ENCODE measurements at places on chromosomes 16 and 17.

DNA sequence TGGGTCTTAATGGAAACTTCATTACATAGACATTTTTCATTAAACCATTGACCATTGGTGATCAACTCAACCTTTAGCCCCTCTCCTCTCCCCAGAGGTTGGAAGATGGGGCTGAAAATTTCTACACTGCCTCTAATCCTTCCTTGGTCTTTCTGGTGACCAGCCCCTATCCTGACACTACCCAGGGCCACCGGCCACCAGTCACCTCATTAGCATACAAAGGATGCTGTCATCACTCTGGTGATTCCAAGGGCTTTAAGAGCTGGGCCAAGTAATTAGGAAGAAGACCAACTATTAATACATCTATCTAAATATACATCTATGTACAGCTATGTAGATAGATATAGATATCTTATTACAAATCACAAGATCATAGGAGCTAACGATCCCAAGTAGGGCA lies 111.2 kb upstream of the IRX6 start:
- DNase-seq, result no peak
- H3K36me3 ChIP-seq, result no peaks in the 10 kb centered on the region
- H3K27ac ChIP-seq, result no peak overlapping the region

- DNase-seq, result peak; percentile 75
- peaks cover 7% of the 10 kb centered on the region for H3K27me3 ChIP-seq
- H3K36me3 ChIP-seq, result no peaks in the 10 kb centered on the region
Measured at GRCh38 chr17:48012151-48012520, 25.5 kb downstream of the COPZ2 start.

DNA sequence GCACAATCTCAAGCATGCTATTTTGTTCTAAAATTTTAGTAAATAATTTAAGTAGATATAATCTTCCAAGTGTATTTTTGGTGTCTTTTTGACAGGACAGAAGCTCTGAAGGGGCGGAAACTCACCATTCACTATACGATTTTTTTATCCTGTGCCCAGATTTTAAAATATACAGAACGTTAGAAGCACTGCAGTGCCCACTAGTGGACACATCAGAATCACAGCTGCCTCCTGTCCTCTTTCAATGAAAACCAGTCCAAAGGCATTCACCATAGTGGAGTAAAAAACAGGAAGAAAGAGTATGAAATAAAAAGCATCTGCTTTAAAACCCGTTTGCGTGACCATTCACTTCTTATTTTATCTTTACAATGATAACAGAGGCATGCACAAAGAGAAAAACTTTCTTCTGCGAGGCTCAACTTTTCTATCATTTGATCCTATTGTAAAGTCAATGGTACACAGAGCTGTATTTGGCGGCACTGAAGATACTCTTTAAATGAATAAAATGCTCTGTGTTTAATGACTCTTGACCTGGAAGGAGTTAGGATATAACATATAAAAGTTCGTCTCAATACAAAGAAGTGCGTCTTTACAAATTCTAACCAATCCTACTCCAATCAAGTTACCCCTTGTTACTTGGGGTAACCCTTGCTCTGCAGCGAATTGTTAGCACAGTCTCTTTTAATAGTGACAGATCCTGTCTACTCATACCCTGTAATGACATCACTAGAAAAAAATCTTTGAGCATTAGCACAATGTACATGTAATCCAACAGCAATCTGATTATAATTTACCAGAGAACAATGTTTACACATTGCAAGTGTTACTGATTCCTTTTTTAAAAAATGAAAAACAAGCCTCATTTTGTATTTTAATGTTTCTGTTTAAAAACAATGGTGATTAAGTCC lies 339.8 kb upstream of the PSMD7 start:
- DNase-seq, result no peak
- no peak overlapping the region for H3K4me3 ChIP-seq

- no peaks in the 10 kb centered on the region for H3K27me3 ChIP-seq
- no peak for DNase-seq
- no peak overlapping the region for H3K27ac ChIP-seq
- H3K36me3 ChIP-seq, result no peaks in the 10 kb centered on the region
Measured at GRCh38 chr16:77299395-77299794, 100.2 kb downstream of the SYCE1L start.

DNA sequence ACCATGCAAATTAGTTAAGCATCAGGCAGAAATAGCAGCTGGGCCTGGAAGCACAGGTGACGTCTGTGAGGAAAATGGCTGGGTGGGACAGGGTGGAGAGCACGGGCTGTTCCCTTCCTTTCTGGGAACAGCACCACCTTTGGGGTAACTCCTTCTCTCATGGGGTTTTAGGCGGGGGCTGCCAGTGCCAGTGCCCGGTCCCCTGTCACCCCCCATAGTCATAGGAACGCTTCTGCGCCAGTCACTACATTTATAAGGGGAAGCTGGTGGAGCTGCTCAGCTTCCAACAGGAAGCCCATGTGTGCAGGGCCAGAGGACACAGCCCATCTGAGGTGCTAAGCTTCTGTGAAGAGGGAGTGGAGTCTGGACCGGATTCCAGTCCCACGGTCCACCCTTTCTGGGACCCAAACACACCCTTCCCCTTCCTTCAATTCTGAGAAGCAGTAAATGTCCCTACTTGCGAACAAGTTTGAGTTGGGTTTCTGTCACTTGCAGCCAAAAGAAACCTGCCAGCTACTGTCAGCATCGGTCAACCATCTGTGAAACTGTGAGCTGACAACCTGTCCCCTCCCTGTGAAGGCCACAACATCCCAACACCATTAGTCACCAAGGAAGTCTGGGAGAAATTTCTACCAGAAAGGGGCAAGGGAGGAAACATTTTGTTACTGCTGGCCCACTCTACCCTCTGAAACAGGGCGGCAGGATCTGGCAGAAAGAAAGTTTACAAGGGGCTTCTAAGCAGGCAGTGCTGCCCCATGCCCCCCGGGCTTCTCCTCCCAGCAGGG lies 86.0 kb upstream of the AMZ2 start:
- no peaks in the 10 kb centered on the region for H3K4me1 ChIP-seq
- no peaks in the 10 kb centered on the region for H3K27me3 ChIP-seq
- no peak overlapping the region for H3K4me3 ChIP-seq
- H3K36me3 ChIP-seq, result no peaks in the 10 kb centered on the region

DNA sequence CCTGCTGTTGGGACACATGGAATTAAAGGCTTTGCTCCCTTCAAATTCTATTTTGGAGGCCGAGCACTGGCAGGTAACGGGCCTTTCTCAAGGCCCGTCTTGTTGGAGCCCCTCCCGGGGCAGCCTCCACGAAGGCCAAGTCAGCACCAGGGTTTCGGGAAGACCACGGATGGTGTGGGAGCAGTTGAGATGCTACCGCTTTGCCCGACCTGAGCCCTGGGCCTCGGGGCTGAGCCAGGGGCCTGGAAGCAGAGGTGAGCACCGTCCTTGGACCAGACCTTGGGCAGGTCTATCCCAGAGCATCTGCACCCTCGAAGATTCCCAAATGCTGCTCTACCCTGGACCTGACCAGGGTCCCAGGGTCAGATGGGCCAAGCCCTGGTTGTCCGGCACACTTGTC lies 23.0 kb downstream of the C17orf100 start:
- H3K27me3 ChIP-seq, result no peaks in the 10 kb centered on the region
- DNase-seq, result no peak
- no peaks in the 10 kb centered on the region for H3K4me1 ChIP-seq
- no peak overlapping the region for H3K27ac ChIP-seq
- no peak overlapping the region for H3K4me3 ChIP-seq

DNA sequence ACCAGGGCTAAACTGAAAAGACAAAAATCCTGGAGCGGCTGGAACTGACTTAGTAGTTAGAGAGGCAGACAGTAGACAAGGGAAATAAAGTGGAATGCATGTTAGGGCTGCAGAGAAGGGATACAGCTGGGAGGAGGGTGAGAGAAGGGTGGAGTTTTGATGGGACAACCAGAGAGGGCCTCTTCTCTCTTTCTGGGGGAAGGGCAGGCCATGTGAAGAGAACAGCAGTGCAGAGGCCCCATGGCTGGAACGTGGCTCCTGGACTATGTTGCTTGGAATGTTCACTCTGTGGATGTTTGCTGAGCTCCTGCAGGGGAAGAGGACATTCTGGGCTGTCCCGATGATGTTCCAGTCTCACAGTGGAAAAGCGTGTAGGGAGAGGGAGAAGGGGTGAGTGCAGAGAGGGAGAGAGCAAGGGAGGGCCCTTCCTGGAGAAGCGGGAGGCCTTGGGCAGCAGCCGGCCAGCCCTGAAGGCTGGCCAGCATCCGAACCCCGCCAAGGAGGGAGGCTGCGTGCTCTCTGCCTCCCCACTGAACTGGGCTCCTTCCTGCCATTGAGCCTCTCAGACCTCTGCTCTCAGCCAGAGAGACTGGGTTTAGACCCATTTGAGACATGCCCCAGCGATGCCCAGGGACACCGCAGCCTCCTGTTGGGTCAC lies 33.1 kb upstream of the GSE1 start:
- H3K27ac ChIP-seq, result no peak overlapping the region
- no peak for DNase-seq

Data from naive thymus-derived CD4-positive, alpha-beta T cell (primary cell).